ENCODE measurements at places on chromosomes 11 and 22.

GRCh38 chr11:64832467-64833197 is 11.8 kb downstream of the CDC42BPG start:
- DNase-seq = no peak

- DNase-seq = no peak
Observed at GRCh38 chr22:47188261-47189055, 426.0 kb downstream of the TBC1D22A start.

DNA sequence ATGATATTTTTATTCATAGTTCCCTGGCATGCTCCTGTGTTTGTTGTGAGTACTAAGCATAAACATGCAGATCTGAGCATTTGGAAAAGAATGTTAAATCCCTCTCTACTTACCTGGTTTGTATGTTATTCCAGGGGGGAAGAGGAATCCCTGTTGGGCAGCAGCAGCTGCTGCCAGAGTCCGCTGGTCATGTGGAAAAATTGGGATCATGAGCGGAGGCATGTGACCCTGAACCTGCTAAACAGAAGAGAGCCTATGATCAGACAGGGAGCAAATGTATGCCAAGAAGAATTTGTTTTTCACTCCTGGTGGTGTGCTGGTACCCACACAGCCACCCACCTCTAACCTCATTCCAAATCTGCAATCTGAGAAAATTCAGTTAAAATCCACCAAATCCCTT is 244.7 kb downstream of the SOX6 start:
- no peak for DNase-seq

DNA sequence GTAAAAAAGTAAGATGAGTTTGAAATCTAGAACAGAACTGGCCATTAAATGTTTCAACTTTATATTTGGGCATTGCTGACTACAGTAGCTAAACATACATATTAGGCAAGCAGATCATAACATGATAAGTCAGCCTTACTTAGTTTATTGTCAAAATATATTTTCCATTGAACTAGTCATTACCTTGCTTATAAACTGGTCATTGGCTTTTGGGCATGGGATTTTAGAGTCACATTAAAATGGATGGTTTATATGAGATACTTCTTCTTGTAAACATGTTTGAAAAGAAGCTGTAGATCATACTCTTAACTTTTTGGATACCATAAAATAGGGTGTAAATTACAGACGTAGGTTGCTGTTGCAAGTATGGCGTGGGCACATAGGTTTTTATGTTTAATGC is 2.7 kb downstream of the HIPK3 start:
- no peak for DNase-seq

- DNase-seq = no peak
Observed at GRCh38 chr22:40797427-40797826, 21.7 kb downstream of the SLC25A17 start.

DNA sequence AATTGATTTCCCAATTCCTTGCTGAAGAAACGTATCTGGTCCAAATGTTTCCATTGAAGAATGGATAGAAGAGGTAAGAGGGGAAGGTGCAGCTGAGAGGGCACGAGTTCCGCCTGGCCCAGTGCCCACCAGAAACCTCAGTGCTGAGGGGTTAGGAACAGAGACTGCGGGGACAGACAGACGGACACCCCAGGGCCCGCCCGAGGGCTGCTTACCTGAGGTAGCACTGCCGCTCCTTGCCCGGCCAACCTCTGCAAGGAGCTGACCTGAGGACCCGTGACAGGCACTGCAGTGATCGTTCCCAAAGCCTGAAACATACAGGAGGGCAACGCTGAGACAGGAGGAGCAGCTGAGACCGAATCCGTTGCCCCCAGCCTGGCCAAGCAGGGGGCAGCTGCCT is 89.6 kb downstream of the PHF21B start:
- DNase-seq = no peak

- DNase-seq = no peak
Observed at GRCh38 chr11:71246559-71246958, 5.8 kb downstream of the SHANK2 start.

DNA sequence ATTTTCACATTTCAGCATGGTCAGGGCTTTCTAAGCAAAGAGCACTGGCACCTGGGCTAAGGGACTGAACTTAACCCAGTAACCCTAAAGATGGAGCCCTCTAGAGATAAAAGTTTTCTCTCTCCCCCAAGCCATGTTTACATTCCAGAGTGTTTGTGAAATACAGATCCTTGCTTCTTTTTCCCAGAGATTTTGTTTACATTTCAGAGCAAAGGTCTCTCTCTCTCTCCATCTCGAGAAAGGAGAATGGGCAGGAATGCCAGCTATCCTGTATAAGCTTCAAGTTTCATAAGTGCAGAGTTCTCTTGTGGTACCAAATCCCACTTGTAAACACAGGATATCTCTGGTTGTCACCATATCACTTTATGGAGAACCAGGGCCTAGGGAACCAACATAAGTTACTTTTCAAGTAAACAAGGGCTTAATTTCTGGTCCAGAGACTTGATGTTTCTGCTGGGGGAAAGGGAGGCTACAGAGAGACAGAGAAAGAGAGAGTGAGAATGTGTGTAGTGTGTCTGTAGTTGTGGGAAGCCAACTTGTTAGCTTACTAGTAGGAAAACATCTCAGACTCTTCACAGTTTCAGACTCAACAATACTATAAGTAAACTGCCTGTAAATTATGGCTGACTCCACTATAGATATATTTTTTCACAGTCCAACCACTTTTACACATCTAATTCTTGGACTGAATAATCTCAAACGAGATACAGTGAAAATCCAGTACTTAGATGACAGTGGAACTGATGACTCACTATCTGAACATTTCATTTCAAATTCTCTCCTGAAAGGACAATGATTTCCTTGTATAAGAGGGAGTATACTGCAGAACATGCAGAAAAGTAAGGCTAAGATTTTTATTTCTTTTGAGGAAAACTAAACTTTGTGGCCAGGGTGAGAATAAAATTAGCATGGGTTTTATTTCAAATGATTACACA is 76.2 kb downstream of the ARHGAP32 start:
- no peak for DNase-seq

DNA sequence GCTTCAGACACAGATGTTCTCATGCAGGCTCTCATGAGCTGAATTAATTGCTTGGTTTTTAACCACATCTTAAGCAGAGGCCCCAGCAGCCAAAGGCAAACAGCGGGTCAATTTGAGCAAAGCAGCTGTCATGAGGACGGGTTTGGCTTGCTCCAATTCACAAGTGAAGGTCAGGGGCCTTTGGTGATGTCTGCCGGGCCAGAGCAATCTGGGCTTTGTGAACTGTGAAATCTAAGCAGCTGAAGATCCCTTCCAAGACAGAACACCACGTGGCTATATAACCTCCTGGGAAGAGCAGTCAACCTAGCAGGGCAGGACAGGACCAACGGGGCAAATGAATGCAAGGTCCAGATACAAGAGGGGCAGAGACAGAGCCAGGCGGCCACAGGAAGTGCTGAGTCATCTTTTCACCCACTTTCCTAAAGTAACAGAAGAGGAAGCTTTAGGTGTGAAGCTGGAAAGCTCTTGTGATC is 187.3 kb upstream of the B3GAT1 start:
- DNase-seq = no peak

DNA sequence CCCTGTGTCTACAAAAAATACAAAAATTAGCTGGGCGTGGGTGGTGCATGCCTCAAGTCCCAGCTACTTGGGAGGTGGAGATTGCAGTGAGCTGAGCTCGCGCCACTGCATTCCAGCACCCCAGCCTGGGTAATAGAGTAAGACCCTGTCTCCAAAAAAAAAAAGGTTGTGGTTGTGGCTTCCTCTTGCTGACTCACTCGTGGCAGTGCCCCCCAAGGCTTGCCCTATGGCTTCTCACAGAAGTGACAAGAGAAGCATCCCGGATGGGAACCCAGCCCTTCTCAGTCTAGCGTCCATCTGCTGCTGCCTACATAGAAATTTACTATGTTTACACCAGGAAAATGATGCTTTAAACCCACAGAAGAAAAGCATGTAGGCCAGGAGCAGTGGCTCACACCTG is 68.5 kb upstream of the PITPNB start:
- DNase-seq = no peak

DNA sequence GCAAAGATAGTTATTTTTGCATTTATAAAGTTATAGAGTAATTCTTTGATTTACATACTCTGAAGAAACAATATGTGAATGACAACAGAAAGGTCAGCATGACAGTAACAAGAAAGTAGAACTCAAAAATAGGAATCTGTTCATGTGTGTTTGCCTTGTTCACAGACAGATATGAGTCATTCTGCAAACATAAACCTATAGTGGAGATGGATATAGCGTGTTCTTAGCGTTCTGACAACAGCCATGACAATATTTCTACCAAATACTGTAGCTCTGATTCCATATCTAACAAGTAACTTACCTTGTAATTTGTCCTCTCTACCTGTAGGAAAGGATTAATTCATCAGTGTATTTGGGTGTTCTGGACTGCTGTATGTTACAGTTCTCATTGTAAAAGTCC is 208.5 kb upstream of the MTMR2 start:
- DNase-seq = no peak

All from stimulated activated CD8-positive, alpha-beta memory T cell treated with anti-CD3 and anti-CD28 coated beads, Interleukin-2, amount 100 ng/mL, for 48 hours (primary cell).